ENCODE measurements at places on chromosomes 16 and 17.

GRCh38 chr17:27489045-27489715, 32.9 kb downstream of the KSR1 start:
- no peak for DNase-seq

- DNase-seq: no peak
Observed at GRCh38 chr16:11677959-11678881, 10.0 kb downstream of the SNN start.

DNA sequence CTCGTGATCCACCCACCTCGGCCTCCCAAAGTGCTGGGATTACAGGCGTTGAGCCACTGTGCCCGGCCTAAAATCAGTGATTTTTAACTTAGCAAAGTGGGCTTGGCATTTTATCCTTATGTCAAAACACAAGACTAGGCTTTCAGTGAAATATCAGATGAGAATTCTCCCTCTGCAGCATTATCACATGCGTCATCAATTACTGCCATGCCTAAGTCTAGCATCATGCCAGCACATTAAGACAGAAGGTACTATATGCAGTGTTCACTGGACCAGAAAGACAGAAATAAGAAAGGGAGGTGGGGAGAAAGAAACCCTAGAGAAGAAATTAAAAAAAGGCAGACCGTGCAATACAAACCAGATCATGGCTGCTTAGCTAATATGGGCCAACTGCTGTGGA, 29.8 kb downstream of the GPATCH8 start:
- no peak for DNase-seq

DNA sequence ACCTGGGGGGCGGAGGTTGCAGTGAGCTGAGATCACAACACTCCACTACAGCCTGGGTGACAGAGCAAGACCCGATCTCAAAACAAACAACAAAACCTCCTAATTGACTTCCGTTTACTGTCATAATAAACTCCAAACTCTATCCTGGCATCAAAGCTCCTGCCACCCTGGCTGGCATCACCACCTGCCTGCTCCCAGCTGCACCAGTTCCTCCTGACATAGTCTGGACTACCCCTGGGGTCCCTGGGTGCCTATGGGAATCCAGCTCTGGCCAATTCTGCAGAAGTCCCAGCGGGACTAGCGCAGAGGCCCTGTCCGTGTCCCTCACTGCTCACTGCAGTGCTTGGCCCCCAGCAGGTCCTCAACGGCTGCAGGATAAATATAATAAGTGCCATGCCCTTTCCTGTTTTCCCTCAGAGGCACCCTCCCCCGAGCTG, 723 bp downstream of the NTHL1 start:
- DNase-seq: no peak

GRCh38 chr16:1643521-1643920, 31.4 kb downstream of the CRAMP1 start:
- DNase-seq: no peak

GRCh38 chr16:15647294-15648014, 2.6 kb upstream of the NDE1 start:
- no peak for DNase-seq

DNA sequence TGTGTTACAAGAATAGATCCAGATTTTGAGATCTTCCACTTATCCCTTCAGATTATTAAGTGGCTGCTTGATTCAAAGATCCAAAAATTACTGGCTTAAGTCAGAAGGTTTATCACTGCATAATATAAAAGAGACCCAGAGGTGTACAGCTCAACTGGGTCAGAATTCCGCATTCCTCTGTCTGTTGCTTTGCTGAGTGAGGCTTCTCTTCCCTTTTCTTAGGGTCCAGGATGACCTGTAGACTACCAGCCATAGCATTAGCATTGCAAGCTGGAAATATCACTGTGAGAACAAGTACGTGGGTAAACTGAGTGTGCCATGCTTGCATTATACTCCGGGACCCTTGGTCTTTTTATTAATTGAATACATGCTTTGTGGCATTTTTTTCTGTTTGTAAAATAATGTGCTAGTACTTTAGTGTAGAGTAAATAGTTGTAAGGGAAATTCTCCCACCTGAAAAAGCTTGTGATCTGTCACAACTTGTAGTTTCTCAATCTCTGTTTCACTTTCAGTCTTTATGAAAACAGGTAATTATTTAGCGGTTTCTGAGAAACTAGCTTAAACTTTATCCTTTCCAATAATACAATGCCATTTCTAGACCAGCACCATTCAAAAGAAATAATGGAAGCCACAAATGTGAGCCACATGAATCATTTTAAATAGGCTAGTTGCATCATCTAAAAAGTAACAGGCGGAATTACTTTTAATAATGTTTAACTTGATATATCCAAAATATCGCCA, 61.6 kb downstream of the TNRC6C start:
- no peak for DNase-seq

DNA sequence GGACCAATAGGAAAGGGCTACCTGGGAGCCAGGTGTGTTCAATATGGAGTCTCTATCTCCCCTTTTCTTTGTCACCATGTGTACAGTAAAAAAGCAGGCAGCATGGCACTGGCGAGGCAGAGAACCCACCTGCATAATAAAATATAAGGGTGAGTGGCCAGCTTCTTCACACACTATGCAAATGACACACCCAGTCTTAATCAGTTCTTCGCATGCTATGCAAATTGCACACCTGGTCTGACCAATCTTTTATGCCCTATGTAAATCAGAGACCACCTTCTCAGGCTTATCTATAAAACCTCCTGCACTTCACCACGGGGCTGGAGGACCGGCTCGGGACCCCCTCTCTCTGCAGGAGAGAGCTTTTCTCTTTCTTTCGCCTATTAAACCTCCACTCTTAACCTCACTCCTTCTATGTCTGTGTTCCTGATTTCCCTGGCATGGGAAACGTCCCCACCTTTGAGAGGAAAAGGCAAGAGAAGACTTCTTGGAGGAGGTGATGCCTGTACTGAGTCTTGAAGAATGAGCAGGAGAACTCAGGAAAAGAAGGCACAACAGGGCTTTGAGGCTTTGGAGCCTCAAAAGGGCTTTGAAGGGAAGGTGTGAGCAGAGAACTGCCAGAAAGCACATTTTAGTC, 502.1 kb downstream of the GRIN2A start:
- no peak for DNase-seq

DNA sequence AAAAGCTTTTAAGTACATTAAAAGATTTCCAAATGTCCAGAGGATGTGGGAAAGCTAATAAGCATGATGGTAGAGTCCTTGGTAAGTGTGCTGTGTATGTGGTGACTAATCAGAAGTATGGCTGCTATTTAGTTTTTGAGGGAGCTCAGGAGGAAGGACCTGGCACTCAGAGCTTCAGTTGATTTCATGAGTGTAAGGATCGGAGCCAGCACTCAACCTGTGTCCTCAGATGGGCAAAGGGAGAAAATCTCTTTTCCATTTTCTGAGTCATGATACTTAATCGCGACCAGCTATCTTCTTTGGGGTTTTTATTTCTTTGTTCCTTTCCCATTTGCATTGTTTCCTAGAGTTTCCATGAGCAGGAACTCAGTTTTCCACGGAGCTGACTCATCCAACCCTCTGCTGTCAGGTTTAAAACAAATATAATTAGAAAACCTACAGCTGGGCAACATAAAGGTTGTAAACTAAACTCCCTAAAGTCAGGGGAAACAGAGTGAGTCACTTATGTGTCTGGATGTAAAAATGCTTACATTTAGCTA, 125.4 kb downstream of the MAP2K6 start:
- no peak for DNase-seq

DNA sequence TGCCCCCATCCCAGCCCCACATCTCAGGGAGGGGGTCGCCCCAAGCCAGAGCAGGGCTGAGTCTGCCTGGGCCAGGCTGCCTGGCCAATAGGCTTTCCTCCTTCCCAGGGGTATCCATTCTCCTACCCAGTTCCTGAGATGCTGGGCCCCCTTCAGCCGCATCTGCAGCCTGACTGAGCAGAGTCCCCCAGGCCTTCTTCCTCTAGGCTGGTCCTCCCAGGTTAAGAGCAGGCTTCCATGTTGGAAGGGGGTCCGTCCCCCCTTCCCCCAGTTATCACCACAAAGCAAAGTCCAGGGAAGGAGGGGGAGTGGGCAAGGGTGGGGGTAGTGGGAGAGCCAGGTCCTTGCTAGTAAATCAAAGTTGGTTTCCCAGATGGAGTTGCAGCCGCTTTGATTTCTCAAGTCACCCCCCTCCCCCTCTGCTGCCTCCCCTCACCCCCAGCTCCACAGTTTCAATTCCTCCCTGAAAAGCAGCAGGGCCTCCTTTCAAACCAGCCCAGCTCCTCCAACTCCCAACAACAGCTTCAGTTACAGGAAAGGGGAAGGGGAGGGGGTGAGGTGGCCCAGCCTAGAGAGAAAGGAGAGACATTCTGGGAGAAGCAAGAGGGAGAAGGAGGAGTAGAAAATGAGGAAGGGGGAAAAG, 9.5 kb upstream of the FZD2 start:
- DNase-seq: no peak

DNA sequence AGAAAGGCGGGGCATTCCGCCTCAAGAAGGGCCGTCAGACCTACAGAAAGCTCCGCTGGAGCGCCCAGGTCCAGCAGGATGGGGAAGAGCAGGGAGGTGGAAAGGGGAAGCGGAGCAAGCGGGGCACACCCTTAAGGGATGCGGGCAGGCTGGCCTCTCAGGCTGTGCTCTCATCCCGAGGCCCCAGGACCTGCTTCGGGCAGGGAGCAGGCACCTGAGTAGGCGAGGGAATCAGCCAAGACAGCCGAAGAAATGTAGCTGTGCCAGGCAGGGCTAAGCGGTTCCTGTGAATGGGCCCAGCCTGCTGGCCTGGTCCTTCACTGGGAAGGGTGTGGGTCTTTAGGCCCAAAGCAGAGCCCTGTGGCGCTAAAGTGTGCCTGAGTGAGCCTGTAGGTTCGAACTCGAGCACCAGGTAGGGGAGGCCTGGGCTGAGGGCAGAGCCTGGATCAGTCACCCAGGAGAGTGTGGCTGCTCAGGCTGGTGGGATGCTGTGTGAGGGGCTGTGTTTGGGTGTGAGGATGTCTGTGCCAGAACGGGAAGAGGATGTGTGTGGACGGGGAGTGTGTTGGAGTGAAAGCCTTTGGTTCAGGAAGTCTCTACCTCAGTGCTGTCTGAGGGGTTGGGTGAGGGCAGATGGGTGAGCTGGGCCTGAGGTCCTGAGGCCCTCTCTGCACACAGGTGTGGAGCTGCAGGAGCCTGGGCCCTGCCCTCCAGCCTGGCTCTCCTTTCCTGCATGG, 3.3 kb downstream of the TBX4 start:
- no peak for DNase-seq

- no peak for DNase-seq
Observed at GRCh38 chr16:49739381-49739780, 116.5 kb downstream of the ZNF423 start.

GRCh38 chr17:1630662-1631061, 2.0 kb upstream of the SLC43A2 start:
- no peak for DNase-seq

- DNase-seq: no peak
Observed at GRCh38 chr17:32755045-32755805, 121.7 kb downstream of the MYO1D start.

GRCh38 chr16:50568187-50568815, 20.1 kb downstream of the NKD1 start:
- no peak for DNase-seq

- no peak for DNase-seq
Observed at GRCh38 chr16:12833926-12834325, 30.2 kb upstream of the CPPED1 start.

DNA sequence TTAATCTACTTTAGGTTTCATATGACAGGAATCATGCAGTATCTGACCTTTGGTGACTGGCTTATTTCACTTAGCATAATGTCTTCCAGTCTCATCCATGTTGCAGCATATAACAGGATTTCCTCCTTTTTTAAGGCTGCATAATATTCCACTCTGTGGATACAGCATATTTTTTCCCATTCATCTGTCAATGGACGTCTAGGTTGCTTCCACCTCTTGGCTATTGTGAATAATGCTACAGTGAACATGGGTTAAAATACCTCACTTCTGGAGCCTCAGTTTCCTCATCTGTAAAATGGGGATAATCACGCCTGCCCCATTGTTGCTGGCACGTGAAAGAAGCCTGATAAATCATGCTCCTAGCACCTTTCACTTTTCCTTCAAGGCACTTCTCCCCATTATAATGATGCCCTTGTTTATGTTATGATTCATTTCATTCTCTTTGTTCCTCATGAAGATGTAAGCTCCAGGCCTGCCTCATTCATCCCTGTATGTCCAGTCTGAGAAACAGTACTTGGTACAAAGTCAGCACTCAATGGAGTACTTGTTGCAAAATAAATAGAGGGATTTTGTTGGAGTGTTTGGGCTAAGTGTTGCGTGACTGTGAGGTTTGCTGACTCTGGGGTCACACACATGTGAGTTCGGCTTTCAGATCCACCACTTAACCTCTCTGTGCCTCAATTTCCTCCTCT, 59.6 kb downstream of the ABAT start:
- DNase-seq: no peak

- DNase-seq: no peak
Observed at GRCh38 chr16:7597677-7598076, 265.0 kb downstream of the RBFOX1 start.

GRCh38 chr17:44322236-44322895, 2.3 kb downstream of the SLC25A39 start:
- no peak for DNase-seq

- DNase-seq: no peak
Observed at GRCh38 chr16:85264752-85265151, 152.5 kb upstream of the CIBAR2 start.

DNA sequence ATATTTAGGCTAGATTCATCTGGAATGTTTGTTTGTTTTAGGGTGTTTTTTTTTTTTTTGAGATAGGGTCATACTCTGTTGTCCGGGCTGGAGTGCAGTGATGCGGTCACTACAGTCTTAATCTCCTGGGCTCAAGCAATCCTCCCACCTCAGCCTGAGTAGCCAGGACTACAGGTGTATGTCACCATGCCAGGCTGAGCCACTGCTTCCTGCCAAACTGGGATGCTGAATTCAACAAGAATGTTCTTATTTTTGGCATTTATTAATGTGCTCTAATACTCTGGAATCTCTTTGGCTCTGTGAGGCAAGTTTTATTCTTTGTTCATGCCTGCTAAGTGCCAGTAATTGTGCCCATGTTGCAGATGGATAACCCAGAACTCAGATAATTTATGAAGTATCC, 21.5 kb downstream of the SP2 start:
- no peak for DNase-seq

- DNase-seq: no peak
Observed at GRCh38 chr17:1611715-1612114, 16.9 kb downstream of the SLC43A2 start.

DNA sequence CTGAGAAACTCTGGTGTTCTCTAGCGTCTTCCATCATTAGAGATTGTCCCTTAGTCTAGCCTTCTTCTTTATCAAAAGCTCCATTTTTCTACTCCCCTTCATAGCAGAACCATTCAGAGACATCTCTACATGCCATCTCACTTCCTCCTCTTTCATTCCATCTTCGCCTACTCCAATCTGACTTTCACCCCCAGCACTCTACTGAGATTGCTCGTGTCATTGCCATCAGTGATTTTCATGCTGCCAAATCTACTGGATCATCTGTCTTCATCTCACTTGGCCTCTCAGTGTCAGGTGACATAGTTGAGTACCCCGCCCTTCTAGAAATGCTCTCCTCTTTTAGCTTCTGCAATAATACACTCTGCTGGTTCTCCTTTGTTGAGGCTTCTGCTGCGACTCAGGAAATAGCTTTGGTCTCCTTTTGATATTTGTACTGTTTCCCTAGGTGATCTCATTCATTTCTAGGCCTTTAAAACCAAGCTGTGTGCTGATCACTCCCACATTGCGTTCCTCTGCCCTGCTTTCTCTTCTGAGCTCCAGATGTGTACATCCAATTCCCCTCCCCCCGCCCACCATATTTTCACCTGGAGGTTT, 119.1 kb downstream of the FTO start:
- no peak for DNase-seq

- DNase-seq: no peak
Observed at GRCh38 chr17:45146890-45147580, 1.2 kb upstream of the HEXIM1 start.
